Ecto neural progenitor cell (in vitro differentiated cells): ENCODE measurements at places on chromosomes 1 and 21.

GRCh38 chr1:76807543-76808260 is 59.6 kb upstream of the ST6GALNAC5 start:
- DNase-seq, result no peak

DNA sequence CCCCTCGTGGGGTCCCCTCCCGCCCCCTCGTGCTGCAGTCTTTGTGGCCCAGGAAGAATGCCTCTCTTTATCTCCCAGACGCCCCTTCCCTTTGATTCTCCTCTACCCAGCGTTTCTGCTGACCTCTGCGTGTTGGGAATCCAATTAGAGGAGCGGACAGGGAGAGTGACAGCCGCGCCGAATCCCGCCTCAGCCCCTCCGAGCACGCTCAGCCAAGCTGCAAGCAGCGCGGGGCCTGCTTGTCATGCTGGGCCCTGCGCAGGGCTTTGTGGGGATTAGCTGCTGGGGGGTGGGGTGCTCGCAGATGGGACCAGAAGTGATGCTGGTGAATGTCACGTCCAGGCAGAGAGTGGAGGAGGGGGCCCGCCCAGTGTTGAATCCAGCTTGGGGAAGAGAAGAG is 91.1 kb downstream of the EPHB2 start:
- DNase-seq, result peak; percentile 89

- no peak for DNase-seq
Measured at GRCh38 chr21:27515676-27516075, 548.8 kb upstream of the ADAMTS5 start.

DNA sequence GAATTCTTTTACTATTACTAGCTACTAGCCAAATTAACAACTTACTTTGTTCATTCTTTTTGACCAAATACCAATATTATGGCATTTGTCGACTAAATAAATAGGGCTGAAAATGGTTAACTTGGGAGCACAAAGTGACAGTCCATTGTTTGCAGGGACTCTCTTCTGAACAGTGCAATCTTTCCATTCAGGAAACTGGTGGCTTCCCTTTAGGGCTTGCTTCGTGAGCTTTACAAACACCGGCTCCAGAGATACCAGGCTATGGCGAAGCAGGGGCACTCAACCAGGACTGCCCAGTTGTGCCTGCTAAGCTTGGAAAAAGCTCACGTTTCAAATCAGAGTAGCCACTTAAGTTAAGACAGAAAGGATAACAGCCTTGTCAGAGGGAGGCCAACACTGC is 12.3 kb downstream of the RAB42 start:
- no peak for DNase-seq

GRCh38 chr1:27643600-27644368 is 8.8 kb upstream of the FGR start:
- peak; percentile 60 for DNase-seq

DNA sequence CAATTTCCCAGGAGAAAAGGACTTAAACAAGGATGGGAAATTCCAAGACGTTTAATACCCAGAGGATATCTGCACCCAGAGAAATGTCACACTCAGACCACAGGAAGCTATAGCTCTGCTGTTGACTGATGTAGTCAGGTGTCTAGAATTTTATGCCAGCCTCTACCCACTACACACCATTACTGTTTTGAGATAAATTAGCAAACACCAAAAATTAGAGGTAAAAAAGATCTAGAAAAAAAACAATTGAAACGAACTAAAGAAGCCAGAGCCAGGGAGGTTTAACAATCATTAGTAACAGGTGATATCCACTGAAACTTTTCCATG is 519.9 kb downstream of the SMYD3 start:
- DNase-seq, result no peak

DNA sequence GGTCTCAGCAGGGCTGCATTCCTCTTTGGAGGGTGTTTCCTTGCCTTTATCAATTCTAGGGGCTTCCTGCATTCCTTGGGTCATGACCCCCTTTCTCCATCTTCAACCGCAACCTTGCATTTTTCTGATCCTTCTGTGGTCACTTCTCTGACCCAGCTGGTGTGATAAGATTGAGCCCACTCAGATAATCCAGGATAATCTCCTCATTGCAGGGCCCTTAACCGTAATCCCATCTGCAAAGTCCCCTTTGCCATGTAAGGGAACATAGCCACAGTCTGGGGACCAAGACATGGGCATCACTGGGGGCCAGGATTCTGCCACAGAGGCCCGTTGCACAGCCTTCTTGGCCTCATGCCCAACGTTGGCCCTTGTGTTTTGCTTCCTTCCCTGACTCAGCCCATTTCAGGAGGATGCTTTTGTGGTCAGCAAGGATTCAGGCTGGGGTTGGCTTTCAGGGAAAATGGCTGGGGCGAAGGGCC is 35.0 kb upstream of the IL19 start:
- peak; percentile 22 for DNase-seq

GRCh38 chr1:206823727-206824126 is 41.7 kb upstream of the IL20 start:
- no peak for DNase-seq

DNA sequence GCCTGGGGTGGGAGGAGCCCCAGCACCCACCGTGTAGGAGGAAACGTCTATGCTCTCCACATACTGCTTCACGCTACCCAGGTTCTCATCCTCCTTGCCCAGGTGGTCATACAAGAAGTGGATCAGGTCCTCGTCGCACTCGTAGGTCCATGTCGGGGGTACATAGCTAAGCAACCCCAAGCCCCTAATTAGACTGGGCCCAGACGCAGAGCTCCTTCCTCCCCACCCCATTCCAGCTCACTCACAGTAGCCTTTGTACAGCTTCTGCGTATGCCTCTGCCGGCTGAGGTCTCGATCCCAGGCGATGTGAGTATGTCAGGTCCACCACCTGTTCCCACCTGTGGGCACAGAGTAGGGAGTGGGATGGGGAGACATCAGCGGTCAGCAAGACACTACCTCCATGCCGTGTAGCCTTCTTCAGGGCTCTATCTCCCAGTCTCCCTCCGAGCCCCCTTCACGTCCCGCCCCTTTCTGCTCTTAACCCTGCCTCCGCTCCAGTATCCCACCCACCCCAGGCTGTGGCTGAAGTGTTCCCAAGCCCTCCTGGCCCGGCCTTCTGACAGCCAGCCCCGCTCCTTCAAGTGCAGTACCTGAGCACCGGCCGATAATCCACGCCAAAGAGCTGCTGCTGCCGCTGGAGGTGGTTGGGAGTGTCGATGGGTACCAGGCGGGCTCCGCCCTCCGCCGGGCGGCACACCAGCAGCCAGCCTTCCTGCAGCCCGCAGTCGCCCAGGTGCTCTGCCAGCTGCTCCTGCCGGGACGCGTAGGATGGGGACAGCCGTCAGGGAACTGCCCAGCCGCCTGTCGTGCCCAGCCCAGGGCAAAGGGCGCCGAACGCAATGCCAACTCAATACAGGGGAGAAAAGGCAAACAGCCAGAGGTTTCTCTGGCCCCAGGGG is 919 bp downstream of the HECTD3 start:
- DNase-seq, result no peak

DNA sequence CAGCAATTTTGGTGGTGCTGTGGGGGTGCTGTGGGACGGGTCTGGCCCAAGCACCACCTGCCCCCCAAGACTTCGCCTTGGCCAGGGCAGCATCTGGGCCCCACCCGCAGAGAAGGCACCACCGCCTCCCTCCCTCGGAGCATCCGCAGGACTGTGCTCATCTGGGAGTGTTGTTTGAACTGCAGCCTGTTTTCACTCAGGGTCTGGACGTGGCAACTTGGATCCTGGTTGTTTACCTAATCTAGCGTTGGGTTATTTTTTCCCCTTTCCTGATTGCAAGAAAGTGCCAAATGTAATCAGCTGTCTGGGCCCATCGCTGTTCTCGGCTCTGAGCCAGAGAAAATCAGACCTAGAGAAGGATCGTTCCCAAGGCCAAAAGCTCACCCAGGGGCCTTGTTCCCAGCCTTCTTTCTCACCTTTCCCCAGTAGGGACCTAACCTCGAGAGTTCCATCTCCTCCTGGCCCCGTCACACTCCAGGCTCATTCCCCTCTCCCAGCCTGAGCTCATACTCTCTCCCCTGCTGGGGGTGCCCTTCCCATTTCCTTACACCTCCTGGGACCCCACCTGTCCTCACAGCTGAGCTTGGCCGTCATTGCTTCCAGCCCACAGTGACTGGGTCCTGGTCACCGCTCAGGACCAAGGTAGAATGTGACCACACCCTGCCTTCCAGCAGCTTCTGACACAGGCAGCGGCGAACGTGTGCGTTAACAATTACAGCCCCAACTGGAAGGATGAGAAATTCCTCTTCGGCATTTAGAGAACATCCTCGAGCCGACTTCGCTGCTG is 72.0 kb upstream of the FAM20B start:
- no peak for DNase-seq

DNA sequence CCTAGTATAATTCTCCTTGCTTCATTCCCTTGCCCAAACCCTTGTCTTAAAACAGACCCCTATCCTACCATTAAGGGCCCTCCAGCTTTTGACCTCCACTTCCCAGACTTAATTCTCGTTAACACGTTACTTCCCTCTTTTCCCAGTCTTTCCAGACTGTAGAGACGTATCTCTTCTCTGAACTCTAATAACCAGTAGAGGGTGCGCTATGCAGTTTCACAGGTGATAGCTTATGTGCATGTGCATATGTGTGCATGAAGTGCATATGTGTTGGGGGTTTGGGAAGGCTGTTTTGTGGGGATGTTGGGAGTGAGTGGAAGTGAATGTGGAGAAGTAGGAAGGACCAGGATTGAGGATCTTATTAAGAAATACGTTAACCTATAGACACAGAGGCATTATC is 78.1 kb upstream of the CCDC190 start:
- no peak for DNase-seq

DNA sequence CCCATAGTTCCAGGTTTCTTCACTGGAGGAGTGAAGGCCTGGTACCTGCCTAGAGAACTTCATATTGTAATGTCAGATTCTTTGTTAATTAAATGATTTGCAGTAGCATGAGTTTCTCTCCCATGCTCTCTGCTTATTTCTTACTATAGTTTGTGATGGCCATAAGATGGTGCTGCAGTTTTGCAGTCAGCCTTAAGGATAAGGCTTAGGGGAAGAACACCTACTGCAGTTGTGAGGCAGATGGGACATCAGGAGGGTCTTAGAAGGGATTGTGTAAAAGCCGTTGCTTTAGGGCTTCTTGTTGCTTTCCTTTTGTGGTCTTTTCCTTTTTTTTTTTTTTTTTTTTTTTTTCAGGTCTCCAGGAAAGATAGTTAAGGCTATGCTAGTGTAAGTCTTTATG is 61.8 kb downstream of the MACF1 start:
- no peak for DNase-seq

DNA sequence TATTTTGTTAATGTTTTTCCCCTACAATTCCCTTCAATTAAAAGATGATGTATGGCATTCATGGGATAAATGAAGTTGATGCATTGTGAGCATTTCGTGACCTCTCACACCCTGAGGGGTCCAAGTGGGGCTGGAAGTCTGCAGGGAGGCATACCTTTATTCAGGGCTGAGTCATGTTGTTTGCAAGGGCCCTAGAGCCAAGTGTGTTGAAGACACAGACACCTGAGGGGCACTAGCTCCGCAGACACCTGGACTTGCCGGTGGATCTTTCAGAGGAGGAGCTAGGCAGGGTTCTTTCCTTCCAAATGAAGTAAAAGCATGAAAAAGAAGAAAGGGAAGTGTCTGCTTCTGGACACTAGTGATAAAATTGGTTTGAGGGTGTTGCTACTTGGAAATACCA is 57.0 kb upstream of the RGS7 start:
- no peak for DNase-seq

- peak; percentile 90 for DNase-seq
Measured at GRCh38 chr1:26529655-26530409, at the start of gene RPS6KA1. TSS of gene RPS6KA1 (plus strand) at chr1:26529761. CDS start at chr1:26529921, 160 bp downstream.

GRCh38 chr1:3105167-3105863 is 36.3 kb downstream of the PRDM16 start:
- peak; percentile 94 for DNase-seq

DNA sequence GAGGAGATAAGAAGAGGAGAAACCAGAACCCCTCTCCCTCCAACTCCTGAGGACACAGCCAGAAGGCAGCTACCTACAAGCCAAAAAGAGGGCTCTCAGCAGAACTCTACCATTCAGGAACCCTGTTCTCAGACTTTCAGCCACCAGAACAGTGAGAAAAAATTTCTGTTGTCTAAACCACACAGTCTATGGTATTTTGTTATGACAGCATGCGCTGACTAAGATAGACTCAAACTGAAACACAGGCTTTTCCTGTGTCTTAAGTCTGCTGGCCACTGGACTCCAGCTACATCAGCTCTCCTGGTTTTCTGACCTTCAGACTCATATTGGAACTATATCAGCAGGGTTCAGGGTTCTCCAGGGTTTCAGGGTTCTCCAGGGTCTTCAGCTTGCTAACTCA is 126.5 kb upstream of the TNFSF4 start:
- no peak for DNase-seq

DNA sequence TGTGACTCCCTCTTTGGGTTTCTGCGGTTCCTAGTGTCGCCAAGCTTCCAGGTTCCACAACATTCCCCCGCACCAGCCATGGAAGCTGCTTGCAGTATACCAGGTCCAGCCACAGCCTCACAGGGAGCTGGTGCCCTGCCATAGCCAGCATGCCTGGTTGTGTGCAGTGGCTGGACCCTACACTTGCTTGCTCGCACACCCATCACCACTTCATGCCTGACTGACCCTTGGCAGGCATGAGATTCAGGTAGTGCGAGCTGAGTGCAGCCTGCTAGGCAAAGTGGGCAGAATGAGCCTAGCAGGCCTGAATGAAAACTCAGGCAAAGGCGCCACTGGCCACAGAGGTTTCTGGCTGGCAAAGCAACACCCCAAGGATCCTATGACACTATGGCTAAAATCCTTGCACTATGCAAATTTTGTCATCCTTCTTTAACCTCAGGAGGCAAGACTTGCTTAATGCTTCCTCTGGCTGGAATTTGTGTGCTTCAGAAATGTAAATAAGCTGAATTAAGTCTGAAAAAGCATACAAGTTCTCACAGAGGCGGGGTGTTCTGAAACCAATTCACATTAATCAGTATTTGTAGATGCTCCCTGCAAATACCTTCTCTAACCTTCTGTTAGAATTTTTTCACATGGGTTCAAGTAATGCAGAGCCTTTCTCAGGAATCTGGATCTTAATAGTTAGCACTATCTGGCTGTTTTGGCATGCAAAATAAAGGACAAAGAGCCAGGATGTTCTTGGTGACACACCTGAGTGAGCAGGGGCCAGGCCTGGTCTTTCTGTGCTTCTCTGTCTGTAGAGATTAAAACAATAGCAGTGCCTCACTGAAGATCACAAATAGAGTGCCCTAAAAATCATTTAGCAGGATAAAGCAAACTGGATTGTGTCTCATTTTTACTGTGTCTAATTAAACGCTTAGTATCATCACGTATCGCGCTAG is 256.9 kb downstream of the GPATCH2 start:
- DNase-seq, result no peak

DNA sequence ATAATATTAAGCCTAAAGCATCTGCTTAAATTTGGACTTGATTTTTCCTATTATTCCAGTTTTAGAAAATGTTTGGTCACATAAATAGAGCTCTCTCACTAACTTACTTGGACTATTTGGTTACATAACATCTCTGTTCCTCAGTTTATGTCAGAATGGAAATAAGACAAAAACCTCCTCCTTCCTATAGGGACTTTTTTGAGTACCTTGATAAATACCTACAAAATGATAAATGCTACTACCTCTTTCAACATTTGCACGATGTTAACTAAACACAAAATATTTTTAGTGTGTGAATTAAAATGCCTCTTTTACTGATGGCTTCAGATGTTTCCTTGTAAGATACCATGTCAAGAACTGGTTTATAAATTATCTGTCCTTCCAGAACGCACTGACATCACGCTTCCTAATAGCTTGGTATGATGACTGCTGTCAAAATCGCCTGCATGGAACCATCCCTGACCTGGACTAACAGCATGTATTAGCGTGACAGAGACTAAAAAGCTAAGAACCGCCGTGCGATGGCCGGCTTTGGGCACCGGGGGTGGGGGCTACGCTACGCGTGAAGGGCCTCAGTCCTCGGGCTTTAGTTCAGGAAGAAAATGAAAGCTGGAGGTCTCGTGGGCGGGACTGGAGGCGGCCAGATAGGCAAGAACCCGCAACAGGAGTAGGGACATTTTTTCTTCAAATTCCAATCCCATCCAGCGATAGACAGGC is 133.2 kb upstream of the BARHL2 start:
- no peak for DNase-seq
